ENCODE measurements at places on chromosomes 1 and 21. TPM values are rescaled to one million over a fixed set of nuclear protein-coding genes. Genes with fewer than 3 reads are reported as not detected.

The SAMSN1 gene
- total RNA-seq: 12.1 TPM

The CYP4Z1 gene
- 1.3 TPM for total RNA-seq

The OTUD3 gene
- 7.8 TPM for total RNA-seq

The KLHDC8A gene
- total RNA-seq: 0.58 TPM

The KCNT2 gene
- total RNA-seq: 3.0 TPM

The LEFTY1 gene
- total RNA-seq: 0.40 TPM

GRCh38 chr1:240650877-240651276 is 38.9 kb upstream of the GREM2 start:
- no peaks in the 10 kb centered on the region for H3K27me3 ChIP-seq
- H3K36me3 ChIP-seq: no peaks in the 10 kb centered on the region
- H3K4me1 ChIP-seq: no peaks in the 10 kb centered on the region
- no peak overlapping the region for H3K27ac ChIP-seq
- DNase-seq: no peak

DNA sequence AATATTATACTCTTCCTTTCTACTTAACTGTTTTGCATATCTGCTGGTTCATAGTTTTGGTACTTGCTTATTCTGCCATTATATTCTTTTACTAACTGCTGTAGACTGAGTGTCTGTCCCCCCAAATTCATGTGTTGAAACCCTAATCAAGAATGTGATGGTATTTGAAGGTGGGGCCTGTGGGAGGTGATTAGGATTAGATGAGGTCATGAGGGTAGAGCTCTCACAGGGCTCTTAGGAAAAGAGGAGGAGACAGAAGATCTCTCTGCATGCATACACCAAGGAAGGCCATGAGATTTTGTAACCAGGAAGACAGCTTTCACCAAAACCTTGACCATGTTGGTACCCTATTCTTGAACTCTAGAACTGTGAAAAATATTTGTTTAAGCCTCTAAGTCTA is 354.1 kb upstream of the B3GALT2 start:
- H3K27me3 ChIP-seq: no peaks in the 10 kb centered on the region
- H3K27ac ChIP-seq: no peak overlapping the region
- no peak overlapping the region for H3K4me3 ChIP-seq
- no peaks in the 10 kb centered on the region for H3K4me1 ChIP-seq
- H3K36me3 ChIP-seq: no peaks in the 10 kb centered on the region
- no peak for DNase-seq

GRCh38 chr1:233299450-233299849 is 3.9 kb upstream of the PCNX2 start:
- H3K27ac ChIP-seq: no peak overlapping the region
- H3K4me1 ChIP-seq: peaks cover 3% of the 10 kb centered on the region
- H3K4me3 ChIP-seq: no peak overlapping the region

DNA sequence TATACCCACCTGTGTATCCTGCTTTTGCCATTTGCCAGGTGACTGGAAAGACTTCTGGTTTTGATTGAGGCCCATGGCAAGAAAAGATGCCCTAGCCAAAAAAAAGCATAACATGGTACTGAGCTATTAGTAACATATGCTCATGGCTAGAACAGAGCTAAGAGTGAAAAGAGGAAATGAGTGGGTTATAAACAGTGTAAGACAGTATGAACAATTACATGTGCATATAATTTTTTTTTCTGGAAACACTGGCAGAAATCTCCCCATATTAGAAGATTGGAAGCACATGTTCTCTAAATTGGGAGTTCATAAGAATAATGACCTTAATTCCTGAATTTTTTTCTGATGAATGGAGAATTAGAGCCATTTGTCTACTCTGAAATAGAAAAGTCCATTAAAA is 41.2 kb upstream of the PDC start:
- H3K27me3 ChIP-seq: no peaks in the 10 kb centered on the region
- no peaks in the 10 kb centered on the region for H3K4me1 ChIP-seq
- H3K27ac ChIP-seq: no peak overlapping the region
- no peak for DNase-seq
- no peak overlapping the region for H3K4me3 ChIP-seq
- H3K36me3 ChIP-seq: no peaks in the 10 kb centered on the region

- no peaks in the 10 kb centered on the region for H3K27me3 ChIP-seq
- H3K36me3 ChIP-seq: no peaks in the 10 kb centered on the region
- H3K4me3 ChIP-seq: no peak overlapping the region
- H3K27ac ChIP-seq: no peak overlapping the region
- no peak for DNase-seq
- H3K4me1 ChIP-seq: no peaks in the 10 kb centered on the region
These were observed 10.9 kb downstream of the ADAMTS1 start for GRCh38 chr21:26834181-26834905.

- no peak overlapping the region for H3K27ac ChIP-seq
- H3K27me3 ChIP-seq: peaks cover 14% of the 10 kb centered on the region
- no peak overlapping the region for H3K4me3 ChIP-seq
- no peak for DNase-seq
- no peaks in the 10 kb centered on the region for H3K4me1 ChIP-seq
These were observed 72.6 kb upstream of the AJAP1 start for GRCh38 chr1:4581807-4582206.

- no peak overlapping the region for H3K27ac ChIP-seq
- no peak overlapping the region for H3K4me3 ChIP-seq
- no peaks in the 10 kb centered on the region for H3K27me3 ChIP-seq
- peaks cover 8% of the 10 kb centered on the region for H3K4me1 ChIP-seq
These were observed 32.1 kb upstream of the OPRD1 start for GRCh38 chr1:28779751-28780408.

DNA sequence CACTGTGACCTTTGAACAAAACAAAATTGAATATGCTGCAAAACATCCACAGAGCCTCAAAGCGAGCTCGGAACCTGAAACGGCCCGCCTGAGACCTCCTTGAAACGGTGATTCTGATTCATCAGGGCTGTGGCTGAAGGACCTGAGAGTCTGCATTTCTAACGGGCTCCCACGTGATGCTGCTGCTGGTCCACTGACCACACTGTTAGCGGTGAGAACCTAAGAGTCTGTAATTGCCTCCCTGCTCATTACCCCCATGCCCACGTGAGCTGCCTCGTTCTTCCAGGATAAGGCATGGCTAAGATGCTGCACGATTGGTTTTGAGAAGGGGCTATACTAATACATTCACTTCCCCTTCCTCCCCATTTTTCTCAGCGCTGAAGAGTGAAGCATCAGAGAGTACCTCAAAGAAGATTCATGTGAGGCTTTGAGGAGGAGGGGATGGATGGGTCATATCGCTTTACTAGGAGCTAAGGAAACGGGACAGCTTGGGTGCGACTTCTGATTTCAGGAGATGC is 9.7 kb downstream of the TLR5 start:
- H3K27me3 ChIP-seq: no peaks in the 10 kb centered on the region
- no peak for DNase-seq
- no peak overlapping the region for H3K4me3 ChIP-seq
- H3K36me3 ChIP-seq: no peaks in the 10 kb centered on the region

GRCh38 chr21:40351006-40351405 is 483.8 kb downstream of the PCP4 start:
- no peaks in the 10 kb centered on the region for H3K27me3 ChIP-seq
- no peaks in the 10 kb centered on the region for H3K4me1 ChIP-seq
- no peak for DNase-seq
- H3K36me3 ChIP-seq: no peaks in the 10 kb centered on the region
- no peak overlapping the region for H3K4me3 ChIP-seq

- H3K27ac ChIP-seq: no peak overlapping the region
- no peaks in the 10 kb centered on the region for H3K27me3 ChIP-seq
- DNase-seq: no peak
- no peaks in the 10 kb centered on the region for H3K4me1 ChIP-seq
These were observed 441.3 kb upstream of the DEPDC1 start for GRCh38 chr1:68938051-68938666.

DNA sequence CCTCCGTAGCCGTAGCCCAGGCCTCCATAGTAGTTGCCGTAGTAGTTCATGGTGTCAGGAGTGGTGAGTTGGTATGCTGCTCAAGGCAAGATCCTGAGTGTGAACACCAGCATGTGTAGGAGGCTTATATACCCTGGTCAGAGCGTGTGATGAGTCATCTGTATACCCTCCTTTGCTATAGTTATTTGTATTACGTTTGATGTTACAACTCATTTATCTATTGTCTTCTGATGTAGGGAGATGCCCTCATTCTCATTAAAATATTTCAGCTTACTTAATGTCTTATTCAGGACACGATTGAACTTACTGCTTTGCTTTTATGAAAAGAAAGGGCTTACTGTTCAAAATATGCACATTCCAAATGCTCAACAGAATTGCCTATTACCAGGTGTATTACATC is at the start of gene KRTAP19-5:
Gene KRTAP19-5, minus strand, starts transcription at position 101 of the 400 bp plus-strand sequence. Its CDS starts 51 bp downstream, at position 50.
- H3K4me1 ChIP-seq: no peaks in the 10 kb centered on the region
- no peak within 1 kb of the TSS for H3K27ac ChIP-seq
- no peak within 1 kb of the TSS for H3K4me3 ChIP-seq
- H3K36me3 ChIP-seq: no peaks in the 10 kb centered on the region
- H3K27me3 ChIP-seq: no peaks in the 10 kb centered on the region
- no peak for DNase-seq

DNA sequence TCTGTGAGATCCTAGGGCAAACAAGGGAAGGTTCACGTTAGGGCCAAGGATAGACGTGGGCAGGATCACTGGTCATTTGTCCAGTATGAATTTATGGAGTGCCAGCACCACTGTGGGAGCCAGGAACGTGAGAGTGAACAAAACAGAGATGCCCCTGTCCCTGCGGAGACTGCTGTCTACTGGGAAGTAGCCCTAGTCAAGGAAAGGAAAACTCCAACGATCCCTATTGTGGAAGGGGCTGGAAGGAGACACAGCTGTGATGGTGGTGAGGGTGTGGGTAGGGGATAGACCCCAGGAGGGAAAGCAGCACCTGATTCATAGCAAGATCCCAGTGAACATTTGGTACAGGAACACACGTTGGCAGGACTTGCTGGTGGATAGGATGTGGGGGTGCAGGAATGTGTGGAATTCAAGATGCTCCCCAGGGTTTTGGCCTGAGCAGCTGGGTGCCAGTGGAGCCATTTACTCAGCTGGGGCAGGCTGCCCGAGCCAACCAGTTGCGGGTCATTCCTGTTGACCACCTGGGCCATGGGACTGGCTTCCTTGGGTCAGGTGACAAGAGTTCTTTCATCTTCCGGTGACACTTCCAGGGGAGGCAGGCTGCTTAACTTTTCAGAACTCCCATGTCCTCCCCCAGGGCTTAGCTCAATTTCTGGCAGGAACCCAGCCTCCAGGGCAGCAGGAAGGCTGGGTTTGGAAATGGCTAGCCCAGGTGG is 1.2 kb upstream of the ATP13A2 start:
- no peak overlapping the region for H3K27ac ChIP-seq
- no peak for DNase-seq
- H3K36me3 ChIP-seq: peaks cover under 1% of the 10 kb centered on the region
- peaks cover 16% of the 10 kb centered on the region for H3K4me1 ChIP-seq
- no peaks in the 10 kb centered on the region for H3K27me3 ChIP-seq

DNA sequence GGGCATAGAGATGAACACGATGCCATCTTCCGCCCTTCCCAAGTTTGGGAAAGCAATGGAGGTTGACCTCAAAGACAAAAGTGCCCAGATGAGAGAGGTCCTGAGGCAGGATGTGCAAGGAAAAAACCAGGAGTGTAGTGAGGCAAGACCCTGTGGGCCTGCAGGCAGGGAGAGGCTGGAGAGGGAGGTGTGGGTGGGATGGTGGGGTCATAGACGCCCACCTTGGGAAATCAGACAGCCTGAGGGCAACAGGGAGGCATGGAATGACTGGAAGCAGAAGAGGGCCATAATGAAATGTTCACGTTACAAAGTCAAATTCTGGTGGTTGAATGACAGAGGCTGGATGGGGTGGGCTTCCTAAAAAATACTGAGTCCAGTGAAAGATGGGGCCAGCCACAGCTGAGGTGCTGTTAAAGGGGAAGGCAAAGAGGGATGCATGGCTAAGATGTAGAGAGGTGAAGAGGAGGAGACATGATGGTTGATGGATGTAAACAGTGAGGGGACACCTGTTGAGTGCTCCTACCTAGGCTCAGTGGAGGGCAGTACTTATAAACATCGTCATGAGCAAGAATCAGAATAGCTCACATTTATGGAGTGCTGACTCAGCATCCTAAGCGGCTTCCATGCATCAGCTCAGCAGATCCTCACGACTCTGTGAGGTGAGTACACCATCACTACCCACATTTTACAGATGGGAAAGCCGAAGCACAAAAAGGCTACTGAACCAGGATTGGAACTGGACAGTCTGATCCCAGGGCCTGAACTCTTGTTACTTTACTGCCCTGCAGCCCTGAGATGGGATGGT is 42.0 kb downstream of the GRIK3 start:
- peaks cover 2% of the 10 kb centered on the region for H3K27me3 ChIP-seq
- no peak for DNase-seq
- H3K4me1 ChIP-seq: peaks cover 8% of the 10 kb centered on the region

DNA sequence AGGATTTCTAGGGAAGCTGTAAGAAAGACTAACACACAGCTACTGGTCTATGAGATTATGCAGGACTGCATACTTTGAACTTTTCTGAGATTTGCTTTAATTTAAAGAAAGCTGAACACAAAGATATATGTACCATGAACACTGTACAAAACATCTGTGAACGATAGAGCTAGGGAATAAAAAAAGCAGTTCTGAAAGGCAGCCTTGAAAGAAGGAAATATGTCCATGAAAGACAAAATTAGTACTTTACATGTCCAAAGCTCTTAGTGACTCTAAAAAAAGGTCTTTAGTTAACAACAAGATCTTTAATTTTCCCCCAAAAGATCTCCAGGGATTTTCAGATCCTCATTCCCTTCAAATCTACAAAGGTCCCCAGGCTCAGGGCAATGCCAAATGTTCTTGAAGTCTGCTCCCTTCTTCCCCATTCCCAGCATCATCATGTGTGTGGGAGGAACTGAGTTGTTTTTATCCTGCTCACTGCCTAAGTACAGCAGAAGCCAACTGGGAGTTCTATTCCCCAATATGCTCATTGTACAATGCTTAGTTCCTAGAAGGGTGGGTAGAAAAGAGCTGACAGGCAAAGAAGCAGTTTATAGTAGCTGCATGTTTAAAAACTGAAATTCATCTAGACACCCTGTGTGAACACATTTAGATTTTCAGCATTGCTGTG is 60.1 kb upstream of the PTCH2 start:
- H3K27me3 ChIP-seq: no peaks in the 10 kb centered on the region
- no peak overlapping the region for H3K4me3 ChIP-seq
- no peak overlapping the region for H3K27ac ChIP-seq
- no peaks in the 10 kb centered on the region for H3K36me3 ChIP-seq
- no peaks in the 10 kb centered on the region for H3K4me1 ChIP-seq

DNA sequence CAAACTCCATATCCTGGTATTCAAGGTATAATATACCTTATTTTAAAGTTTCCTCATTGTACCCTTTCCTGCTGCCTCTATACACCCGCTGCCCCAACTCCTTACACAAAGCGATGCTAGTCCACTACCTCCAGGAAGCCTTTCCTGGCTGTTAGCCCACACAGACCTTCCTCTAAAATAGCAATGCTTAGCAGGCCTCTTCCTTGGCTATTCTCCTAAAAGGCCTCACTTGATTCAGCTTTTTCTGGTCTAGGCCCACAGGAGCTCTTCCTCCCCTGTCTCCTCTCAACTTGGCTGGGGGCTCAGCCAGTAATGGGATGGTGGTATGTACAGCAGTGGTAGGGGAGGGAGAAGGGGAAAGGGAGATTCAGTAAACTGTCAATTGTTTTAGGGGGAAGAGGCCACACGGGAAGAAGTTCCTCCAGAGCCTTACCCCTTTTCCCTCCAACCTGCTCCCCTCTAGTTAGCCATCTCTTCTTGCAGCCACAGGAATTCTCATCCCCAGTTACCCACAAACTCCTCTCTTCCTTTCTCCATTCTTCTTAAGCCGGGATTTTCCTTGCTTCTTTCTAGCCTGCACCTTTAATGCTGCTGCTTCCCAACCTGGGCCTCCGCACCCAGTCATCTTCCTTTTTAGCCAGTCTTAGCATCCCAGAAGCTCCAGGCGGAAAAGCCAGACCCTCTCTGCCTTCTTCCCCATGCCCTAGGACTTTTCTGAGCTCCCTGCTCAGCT is 2.6 kb downstream of the LRRC41 start:
- H3K4me3 ChIP-seq: peak overlapping the region; percentile 94
- no peaks in the 10 kb centered on the region for H3K27me3 ChIP-seq
- H3K27ac ChIP-seq: peak overlapping the region; percentile 99
- peaks cover 19% of the 10 kb centered on the region for H3K4me1 ChIP-seq
- DNase-seq: no peak

Measured in lung (tissue), 17 donors.